Stromal cell of bone marrow (primary cell): ENCODE measurements at places on chromosomes 12 and 14.

- no peak for DNase-seq
These were observed 20.3 kb downstream of the FIGNL2 start for GRCh38 chr12:51827925-51828818.

GRCh38 chr12:108565976-108566375, 3.6 kb downstream of the ISCU start:
- no peak for DNase-seq

GRCh38 chr14:69423279-69423678, 24.8 kb downstream of the SLC39A9 start:
- peak; percentile 6 for DNase-seq

DNA sequence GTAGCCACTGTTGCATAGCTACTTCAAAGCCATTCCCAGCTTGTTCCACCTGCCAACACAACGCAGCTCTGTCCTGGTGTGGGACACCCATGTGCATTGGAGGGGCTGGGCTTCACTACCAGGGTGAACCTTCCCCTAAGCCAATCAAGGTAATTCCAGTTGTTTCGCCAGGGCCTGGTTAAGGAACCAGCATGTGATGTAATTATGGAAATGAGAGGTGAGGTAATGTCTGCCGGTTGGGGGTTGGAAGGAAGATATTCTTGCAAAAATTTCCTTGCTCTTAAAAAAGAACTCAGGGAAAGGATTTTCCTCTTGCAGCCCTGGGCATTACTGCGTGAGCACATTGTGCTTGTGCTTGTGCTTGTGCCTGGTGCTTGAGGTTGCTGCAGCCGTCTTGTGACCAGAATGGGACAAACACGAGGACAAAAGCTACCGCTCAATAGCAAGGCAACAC, 14.9 kb downstream of the TUBA1C start:
- no peak for DNase-seq

GRCh38 chr14:20306079-20306423, 300 bp upstream of the TTC5 start:
- DNase-seq: no peak

- no peak for DNase-seq
These were observed 22.8 kb downstream of the APOBEC1 start for GRCh38 chr12:7642876-7643309.

DNA sequence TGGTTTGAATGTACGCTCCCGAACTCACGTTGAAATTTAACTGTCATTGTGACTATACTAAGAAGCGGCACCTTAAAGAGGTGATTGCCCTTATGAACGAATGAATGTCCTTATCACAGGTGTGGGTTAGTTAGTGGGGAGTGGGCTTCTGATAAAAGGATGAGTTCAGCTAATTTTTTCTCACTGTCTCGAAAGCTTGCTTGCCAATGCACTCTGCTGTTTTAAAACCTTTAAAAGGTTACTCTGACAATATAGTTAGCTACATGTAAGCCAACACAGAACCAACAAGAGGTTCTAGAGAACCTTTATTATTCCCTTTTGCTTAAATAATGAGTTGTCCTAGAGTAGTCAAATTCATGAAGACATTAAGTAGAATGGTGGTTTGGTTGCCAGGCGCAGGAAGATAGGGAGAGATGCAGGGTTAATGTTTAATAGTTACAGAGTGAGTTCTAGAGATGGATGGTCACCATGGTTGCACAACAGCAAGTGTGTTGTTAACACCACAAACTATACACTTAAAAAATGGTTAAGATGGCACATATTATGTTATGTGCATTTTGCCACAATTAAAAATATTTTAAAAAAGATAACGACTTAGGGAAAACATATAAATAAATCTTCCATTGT, 26.3 kb downstream of the RTN1 start:
- no peak for DNase-seq

- DNase-seq: no peak
These were observed 8.0 kb downstream of the KRT6B start for GRCh38 chr12:52443966-52444365.

- no peak for DNase-seq
These were observed 48.2 kb upstream of the DYNC1H1 start for GRCh38 chr14:101915871-101916815.

DNA sequence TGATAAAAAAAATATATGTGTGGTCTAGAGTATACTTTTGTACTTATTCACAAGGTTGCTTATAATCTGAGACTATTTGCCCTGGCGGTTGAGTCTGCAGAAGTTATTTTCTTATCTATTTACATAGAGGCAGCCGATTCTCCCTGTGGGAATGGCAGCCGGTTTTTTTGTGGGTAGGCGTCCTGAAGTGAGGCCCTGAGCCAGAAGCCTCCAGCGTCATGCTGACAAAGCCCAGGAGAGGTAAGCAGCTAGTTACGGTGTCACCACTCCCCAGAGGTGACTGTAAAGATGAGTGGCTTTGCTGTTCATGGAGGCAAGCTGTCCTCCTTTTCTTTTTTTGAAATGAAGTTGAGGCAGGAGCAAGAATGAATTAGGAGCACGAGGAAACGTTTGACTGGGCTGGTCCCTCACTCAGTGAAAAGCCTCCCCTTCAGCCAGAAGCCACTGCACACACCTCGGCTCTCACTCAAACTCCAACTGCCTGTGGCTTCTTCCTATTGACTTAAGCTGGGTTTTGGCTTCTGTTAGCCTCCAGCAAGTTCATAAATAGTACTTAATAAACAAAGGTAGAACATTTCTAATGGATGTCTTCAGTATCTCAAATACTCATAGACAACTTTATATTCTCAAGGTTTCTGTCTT, 21.5 kb downstream of the PAX9 start:
- DNase-seq: no peak

- DNase-seq: no peak
These were observed 6.8 kb downstream of the OR11G2 start for GRCh38 chr14:20197459-20197858.

DNA sequence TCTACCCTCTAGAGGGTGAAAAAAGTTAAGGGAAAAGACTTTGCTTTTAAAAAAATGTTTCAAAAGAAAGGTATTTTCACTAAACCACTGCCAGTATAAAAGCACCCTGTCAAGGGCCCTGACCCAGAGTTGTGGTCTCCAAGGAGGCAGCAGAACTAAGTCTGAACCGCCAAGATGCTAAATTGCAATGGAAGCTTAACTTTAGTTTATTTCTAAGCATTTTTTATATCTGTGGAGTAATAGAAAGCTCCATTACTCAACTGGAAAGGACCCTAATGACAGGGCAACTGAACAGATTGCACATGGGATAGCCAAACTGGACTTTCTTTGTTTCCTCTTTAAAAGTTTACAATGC, 379.8 kb downstream of the NAV3 start:
- DNase-seq: no peak

DNA sequence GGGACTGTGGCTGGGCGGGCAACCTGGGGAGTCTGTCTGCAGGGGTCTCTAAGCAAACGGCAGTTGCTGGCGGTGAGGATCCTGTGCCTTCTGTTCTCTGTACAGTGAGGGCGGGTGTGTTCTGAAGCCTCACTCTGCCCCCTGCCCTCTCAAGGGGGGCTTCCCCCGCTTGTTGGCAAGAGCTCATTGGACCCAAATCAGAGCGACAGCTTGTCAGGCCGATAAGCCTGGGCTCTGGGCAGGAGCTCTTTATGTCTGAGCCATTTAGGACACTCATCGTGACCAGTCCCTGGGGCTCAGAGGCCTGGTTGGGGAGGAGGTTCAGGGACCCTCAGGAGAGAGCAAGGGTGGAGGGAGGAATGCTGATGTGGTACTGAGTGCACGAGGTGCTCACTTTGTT, 136.0 kb downstream of the TSPAN9 start:
- DNase-seq: no peak

DNA sequence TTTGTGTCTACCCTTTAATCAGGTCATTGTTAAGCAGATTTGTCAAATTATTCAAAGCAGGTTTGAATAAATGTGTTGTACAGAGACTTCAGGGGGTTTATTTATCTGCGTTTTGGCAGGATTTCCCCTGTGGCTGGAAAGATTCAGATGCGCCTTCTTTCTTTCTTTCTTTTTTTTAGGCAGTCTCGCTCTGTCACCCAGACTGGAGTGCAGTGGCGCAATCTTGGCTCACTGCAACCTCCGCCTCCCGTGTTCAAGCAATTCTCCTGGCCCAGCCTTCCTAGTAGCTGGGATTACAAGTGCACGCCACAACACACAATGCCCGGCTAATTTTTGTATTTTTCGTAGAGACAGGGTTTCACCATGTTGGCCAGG, 6.3 kb upstream of the NANOGNB start:
- no peak for DNase-seq

- DNase-seq: no peak
These were observed 24.1 kb upstream of the ZFP36L1 start for GRCh38 chr14:68816943-68817430.
